Dorsolateral prefrontal cortex (tissue), 122 donors: ENCODE measurements at places on chromosomes 5 and 9.

- no peak for DNase-seq
Observed at GRCh38 chr5:164663198-164663989, 1158.0 kb downstream of the MAT2B start.

DNA sequence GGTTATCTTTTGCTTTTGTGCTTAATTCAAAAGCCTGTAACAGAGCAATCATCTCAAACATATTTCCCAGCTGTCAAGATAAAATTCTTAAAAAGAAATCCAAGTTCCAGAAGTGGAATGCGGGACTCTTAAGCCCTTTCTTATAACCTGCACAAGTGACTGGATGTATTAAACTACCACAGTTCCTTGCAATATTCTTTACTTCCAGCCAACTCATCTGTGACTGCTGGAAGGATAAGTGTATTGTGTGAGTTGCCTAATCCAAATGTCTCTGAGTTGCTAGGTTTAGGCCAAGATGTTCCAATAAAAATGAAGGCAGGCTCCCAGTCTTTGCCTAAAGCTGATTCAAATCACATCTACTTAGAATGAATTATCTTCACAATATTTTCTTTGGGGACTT lies 159.2 kb upstream of the SLC24A2 start:
- no peak for DNase-seq

GRCh38 chr9:98614941-98615340 lies 93.8 kb downstream of the GABBR2 start:
- DNase-seq = no peak

DNA sequence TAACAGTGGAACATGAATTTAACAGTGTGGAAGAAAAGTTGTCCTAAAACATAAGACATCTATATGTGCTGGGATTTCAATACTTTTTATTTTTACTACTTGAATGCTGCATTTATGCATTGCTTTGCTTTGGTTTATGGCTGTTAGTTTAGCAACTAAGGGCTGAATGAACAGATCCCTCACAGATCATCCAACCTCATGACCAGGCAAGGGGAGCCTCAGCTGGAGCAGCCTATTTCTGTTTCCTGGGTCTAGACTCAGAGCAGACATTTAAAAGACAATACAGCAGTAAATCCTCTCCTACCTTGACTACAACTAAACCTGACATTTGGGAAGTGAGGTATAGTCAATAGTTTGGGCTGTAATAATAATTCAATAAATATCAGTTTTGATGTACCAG lies 163.3 kb downstream of the AUH start:
- no peak for DNase-seq

GRCh38 chr9:128552744-128553440 lies 505 bp downstream of the SPTAN1 start:
- DNase-seq = peak; percentile 56
